ENCODE measurements at places on chromosomes 11 and 22.

DNA sequence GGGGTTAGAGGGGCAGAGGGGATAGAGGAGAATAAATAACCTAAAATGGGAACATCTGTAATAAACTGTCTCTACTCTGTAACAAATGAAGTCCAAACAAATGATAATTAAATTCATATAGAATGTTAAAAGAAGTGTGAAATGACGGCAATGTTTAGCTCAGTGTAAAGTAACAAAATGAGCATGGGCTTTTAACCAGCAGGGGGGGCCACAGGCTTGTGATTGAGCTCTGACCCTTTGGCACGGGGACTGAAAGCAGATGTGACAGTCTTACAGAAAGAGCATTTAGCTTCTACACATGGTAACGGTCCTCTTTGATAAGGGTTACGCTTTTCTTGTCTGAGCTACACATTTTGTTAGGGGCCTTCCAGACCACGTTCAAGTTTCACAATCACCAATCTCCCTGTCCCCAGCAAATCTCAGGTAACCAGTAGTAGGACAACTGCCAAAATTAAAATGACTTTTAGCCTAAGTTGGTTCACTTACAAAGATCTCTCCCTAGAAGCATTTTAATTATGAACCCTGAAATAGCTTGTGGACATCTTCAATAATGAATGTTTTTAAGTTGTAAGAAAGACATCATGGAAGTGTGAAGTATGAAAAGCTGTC, 262.5 kb downstream of the DCDC1 start:
- peak; percentile 58 for DNase-seq

DNA sequence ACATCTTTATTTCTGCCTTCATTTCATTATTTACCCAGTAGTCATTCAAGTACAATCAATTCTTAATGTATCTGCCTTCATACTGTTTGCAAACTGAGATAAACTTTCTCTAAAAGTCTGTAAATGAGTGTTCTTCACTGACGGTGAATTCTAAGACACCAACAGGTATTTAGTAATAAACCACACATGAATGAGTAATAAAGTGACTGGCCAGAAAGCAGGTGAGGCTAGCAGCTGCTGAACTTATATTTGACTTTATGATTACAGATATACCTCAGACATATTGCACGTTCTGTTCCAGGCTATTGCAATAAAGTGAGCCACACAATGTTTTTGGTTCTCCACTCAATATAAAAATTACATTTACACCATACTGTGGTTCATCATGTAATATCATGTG, 1894.0 kb upstream of the RAG2 start:
- no peak for DNase-seq

DNA sequence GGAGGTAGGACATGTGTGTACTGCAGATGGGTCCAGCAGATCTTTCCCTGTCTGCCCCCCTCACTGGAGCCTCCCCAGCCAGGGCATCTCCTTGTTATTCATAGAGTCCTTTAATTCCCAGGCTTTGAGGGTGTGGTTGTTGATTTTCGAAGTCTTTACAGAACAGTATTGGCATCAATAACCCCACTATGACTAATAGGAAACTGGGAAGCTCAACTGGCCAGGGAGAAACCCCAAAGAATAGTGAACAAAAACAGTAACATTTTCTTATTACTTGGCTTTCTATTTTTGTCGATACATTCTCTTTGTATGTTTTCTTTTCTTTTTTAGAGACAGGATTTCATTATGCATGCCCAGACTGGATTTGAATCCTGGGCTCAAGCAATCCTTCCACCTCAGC, 57.9 kb downstream of the NF2 start:
- no peak for DNase-seq

GRCh38 chr11:89613911-89614310, 96.2 kb upstream of the TRIM77 start:
- DNase-seq, result no peak

DNA sequence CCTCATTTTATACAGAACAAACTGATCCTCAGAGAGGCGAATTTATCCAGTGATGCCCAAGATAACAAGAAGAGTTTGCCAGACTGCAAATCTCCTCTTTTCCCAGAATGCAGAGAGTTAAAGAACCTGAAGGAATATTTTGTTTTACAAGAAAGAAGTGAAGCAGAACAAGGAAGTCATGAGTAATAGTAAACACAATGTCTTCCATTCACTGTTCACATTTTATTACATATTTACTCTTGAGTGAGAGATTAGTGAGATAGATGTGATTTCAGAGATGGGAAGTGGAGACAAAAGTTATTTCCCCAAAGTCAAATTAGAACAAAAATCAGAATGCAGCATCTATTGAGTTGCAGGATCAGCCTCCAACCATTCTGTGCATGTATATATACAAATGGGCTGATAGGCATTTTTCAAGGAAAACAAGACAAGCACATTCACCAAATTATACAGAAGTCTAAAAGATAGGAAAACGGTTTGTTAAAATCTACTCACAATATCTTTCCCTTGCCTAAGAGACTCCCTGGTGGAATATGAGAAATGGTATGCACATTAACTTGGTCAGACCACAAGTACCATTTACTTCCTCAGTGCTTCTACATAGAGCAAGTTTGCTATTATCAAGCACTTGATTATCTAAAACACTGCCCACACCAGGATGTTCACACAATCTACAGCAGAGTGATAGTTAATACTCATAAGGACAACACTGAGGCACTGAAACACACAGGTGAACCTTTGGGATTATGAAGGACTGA, 12.0 kb downstream of the GUCY1A2 start:
- DNase-seq, result no peak

- DNase-seq, result no peak
Observed at GRCh38 chr22:30000566-30000965, 79.7 kb upstream of the HORMAD2 start.

DNA sequence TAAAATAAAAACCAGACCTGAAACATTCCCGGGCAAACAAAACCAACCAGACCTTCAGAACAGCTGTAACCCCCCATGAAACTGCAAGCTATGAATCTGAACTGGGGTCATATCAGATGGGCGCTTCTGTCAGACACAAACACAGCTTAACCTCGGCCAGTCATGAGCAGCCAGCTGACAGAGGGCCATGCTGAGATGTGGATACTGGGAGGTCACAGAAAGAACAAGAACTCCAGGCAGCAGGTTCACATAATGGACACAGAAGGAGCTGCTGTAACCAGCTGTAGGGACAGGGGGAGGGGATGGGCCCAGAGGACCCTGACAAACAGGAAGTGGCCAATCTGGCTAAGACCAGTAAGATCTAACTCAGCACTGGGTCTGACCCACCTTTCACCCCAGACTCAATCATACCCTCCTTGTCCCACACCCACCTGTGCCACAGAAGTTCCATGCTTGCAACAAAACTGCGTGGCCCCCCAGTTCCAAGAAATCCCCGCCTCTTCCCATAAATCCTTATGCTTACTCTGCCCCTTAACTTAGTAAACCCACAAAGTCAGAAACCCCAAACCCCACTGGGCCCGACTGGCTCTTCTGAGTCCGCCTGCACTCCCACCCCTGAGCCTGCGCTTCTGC, 4.0 kb downstream of the APOL4 start:
- peak; percentile 58 for DNase-seq

DNA sequence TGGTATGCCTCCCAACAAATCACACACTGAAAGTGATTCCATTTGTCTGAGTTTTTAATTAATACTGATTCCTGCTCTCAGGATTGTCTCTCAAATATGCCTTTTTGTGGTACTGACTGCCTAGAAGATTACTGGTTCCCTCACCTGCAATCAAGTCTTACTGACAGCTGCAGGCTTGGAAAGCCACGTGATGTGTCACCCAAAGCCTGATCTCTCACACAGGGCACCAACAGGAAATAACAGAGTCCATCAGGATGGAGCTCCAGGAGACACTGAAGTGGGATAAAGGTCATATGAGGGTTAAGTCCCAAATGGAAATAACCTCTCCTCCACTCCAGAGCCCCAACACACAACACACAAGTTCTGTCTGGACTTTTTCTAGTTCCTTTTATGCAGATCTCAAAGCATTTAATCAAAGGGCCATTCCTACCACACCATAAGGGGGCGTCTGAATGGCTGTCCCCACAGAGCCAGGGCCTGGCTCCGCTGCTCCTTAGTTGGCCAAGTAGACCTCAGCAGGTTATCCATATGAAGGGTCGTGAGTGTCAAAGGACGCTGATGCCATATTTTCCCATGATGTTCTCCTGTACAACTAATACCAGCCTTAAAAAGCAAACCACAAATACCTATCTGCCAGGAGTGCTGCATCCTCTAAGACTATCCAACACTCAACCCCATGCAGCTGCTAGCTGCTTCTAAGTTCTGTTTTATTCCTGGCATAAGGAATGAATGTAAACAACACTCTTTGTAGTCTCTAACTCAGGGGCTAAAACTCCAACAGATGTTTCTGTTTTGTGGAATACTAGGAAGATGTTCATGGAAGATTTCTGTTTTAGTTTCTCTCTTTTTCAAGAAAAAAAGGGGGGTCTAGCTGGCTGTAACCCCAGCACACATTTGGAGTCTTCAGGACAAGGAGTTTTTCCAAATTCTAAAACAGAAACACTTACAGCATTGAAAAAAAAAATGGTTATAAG, 13.0 kb downstream of the SCUBE2 start:
- no peak for DNase-seq

DNA sequence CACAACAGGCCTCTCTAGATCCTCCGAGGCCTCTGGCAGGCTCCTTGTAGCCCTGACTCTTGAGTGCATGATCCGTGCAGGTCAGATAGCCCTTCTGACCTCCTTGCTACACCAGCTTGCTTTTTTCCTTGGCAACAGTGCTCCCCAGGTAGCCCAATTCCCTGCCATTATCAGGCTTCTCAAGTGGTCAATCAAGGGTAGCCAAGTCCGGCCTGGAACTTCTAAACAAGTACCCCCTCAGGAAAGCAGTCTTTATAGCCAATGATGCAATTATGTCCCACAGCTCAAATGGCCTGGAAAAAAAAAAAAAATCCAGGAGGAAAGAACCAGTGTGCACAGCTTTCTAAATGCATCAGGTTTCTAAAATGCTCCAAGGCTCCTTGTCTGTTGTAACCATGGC, 59.8 kb downstream of the TENM4 start:
- no peak for DNase-seq

DNA sequence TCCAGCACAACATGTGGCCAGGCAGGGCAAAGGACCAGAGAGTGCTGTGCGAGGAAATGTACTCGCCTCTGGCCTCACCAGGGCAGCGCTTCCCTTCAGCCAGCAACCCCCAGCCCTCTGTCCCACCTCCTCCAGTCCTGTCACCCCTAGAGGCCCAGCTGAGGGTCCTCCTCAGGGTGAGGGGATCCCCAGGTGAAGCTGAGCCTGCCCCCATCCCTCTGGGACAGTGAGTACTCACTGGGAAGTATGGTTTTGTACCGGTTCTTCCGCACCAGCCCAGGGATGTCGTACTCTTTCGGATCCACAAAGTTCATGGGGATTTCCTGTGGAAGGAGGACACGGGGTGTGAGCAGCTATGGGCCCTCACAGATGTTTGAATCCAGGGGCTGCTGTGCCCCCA, 11.7 kb upstream of the IGSF22 start:
- no peak for DNase-seq

GRCh38 chr11:62108017-62108750, 15.6 kb upstream of the INCENP start:
- DNase-seq, result peak; percentile 77

- DNase-seq, result no peak
Observed at GRCh38 chr11:102813484-102813883, 15.5 kb upstream of the MMP1 start.

DNA sequence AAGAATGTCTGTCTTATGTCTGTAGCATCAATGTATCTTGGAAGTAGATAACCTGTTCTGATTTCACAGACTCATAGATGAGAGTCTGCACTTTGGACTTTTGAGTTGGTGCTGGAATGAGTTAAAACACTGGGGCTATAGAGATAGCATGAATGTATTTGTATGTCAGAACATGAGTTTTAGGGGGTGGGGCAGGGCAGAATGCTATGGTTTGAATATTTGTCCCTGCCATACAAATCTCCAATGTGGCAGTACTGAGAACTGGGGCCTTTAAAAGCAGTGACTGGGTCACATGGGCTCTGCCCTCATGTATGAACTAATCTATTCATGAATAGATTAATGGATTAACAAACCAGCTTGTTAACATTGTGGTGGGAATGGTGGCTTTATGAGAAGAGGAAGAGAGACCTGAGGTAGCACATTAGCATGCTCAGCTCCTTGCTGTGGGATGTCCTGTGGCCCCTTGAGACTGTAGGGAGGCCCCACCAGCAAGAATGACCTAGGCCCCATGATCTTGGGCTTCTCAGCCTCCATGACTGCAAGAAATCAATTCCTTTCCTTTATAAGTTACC, 15.5 kb upstream of the OR52K1 start:
- no peak for DNase-seq

DNA sequence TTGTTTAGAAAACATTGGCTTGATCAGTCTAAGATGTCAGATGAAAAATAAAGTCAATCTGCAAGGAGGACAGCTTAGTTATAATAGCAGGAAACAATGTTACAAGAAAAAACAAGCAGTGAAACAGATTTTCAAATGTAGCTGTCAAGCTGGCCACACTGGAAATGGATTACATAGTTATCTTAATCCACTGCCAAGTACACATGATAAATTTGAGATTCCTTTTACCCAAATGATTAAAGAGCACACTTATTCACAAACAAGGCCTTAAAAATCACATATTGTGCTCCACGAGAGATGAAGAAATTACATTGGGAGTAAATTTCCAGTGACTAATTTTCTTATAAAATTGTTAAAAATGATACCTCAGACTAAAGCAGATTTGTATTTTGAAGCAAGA, 17.5 kb upstream of the ESAM start:
- DNase-seq, result no peak

DNA sequence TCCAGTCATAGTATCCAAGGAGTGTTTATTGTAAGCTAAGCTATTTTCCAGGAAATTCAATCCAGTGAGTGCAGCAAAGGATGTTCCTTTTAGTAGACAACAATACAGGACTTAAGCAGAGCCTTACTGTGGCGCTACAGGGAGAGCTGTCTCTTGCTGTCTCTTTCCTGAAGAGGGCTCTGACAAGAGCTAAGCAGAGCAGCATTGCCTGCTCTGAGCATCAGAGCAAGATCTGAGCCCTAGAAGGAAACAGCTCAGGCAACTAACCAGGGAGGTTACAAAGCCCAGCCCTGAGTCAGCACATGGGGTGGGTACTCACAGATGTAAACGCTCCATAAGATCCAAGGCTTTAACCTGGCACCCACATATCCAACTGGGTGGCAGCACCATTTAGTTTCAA, 8.0 kb downstream of the LAYN start:
- DNase-seq, result no peak

DNA sequence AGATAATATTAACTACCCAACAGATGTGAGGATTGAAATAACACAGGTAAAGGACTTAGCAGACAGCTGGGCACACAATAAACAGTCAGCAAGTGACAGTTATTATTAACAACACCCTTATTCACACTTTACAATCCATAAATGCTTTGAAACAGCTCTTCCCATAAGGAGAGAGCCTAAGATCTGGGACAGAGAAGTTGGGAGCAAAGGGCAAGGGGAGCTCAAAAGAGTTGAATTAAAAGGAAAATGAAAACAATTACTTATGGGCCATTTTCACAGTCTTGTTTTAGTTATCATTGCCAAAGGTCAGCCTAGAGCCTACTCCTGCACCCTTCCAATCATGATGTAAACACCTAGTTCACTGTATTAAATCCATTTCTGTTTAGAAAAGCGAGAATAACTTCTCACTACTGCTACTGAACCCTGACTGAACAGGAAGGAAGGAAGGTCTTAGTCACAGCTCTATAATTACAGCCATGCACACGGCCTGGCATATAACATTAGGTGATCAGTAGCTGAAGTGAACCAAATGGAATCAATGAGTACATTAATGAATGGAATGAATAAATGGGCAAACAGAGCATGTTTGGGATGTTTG, 111.3 kb downstream of the PLEKHA7 start:
- no peak for DNase-seq
